ENCODE measurements at places on chromosomes 3 and 15.

DNA sequence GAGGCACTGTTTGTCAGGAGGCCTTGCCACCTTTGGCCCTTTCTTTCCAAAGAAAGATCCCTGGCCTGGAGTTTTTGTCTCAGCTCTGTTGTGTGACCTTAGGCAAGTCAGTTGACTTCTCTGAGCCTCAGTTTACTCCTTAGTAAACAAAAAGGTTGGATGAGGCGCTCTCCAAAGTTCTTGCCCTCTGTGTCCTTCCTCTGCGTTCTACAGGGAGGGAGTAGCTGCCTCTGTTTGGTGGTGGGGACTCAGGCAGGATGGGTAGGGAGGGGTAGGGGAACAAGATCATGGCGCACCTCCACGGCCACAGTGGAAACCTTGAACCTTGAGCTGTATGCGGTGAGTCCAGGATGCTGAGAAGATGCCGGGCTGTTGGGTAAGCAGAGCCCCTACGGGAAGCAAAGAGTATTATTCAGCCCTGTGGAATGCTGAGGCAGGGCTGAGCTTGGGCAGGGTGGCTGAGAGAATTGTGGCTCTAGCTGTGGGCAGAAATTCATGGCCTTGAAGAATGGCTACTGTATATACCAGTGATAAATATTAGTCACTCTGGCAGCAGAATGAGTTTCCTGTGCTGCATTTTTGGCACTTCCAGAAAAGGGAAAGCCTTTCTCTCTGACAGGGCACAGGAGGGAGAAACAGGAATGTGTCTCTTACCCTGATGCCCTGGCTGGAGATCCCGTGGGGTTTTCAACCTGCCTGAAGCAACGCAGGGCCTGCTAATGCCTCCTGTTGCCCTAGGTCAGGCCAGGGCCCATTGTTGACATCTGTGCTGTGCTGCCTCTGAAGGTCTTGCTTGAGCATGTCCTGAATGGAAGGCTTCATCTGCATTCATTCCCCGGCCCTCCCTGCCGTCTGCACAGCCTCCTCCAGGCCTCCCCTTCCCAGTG, 39.9 kb downstream of the SMAD3 start:
- DNase-seq: no peak

DNA sequence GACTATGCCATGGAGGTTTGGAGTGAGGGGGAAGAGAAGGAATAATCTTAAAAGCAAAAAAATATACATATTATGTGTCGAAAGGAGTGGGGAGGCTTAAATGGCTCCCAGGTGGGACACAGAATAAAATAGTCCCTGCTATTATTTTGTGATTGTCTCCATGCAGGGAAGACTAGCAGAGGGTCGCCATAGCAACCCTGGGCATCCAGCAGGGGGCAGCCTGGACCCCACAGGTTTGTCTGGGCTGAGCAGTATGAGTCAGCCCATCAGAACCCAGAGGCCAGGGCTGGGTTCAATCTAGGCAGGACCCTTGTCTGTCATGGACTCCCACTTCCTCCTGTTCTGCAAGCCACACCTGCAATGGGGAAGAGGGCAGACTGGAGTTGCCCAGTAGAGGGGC, 17.6 kb upstream of the LINGO1 start:
- DNase-seq: peak; percentile 25

DNA sequence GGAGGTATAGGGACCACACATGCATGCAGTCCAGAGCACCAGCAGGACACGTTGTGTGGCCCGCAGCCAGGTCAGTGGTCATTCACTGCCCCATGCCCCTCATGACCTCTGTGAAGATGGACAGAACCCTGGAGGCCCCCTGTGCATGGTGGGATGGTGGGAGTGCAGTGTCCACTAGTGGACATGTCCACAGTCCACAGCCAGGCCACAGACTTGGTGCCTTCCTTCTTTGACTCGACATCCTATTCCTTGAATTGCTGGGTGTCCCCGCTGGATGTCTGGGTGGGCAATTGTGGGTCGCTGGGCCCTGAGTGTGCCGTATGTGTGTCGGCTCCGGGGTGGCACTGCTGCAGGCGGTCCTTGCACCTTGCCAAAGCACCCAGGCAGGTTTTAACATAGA, 35.7 kb downstream of the KLF15 start:
- no peak for DNase-seq

DNA sequence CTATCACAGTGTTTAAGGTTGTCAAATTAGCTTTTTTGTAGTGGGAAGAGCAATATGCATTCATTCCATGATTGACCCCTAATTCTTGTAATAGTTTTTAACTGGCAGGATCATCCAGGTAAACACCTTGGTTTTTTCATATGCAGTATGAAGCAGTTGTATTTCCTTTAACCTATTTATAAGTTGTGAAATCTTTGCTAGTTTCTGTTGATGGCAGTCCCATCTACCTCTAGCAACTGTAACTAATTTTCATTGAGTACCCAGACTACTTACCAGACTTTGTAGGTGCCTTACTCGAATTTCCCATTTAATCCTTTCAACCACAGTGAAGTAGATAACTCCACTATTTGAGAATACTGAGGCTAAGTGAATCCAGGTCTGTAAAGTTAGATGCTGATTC, 6.1 kb downstream of the FXR1 start:
- DNase-seq: no peak

- no peak for DNase-seq
These were observed 7.5 kb downstream of the SOX14 start for GRCh38 chr3:137771401-137772213.

- no peak for DNase-seq
These were observed 19.8 kb upstream of the RAB7A start for GRCh38 chr3:128706086-128706615.

DNA sequence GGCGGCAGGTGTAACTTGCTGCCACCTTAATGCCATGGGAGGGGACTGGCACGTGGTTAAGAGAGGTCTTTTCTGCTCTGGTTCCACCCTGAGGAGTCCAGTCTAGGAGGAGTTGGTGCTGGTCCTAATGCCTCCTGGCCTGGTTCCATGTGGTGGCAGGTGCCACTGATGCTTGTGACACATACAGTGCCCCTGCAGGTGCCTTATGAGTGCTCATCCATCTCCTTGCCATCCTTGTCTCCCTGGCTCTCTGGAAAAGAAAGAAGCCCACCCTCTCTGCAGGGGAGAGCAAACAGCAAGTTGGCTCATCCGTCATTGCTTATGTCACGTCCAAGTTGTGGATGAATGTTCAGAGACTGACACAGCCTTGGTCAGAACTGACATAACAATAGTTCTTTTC, 175.8 kb upstream of the DPH6 start:
- DNase-seq: no peak

DNA sequence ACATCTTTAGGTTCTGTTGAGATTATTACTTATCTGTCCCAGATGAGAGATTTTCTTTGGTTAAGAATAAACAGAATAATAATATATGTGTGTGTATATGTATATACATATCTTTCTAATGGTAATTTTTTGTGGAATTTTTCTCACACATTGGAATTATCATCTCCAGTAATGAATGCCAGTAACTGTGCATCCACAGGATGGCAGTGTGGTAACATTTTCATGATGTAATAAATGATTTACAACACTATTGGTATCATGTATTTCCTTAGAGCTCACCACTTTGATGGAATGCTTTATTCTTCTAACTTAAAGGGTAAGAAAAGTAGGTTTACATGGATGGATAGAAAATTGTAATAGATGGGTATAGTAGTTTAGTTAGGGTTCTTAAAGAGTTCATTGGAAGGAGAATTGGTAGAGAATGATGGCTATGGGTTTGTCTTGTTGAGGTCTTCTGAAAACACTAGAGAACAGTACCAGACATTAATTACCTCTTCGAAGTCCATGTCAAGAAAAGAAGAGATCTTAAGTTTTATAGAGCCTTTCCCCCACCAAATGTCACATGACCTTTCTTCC, 78.1 kb downstream of the STT3B start:
- DNase-seq: no peak

DNA sequence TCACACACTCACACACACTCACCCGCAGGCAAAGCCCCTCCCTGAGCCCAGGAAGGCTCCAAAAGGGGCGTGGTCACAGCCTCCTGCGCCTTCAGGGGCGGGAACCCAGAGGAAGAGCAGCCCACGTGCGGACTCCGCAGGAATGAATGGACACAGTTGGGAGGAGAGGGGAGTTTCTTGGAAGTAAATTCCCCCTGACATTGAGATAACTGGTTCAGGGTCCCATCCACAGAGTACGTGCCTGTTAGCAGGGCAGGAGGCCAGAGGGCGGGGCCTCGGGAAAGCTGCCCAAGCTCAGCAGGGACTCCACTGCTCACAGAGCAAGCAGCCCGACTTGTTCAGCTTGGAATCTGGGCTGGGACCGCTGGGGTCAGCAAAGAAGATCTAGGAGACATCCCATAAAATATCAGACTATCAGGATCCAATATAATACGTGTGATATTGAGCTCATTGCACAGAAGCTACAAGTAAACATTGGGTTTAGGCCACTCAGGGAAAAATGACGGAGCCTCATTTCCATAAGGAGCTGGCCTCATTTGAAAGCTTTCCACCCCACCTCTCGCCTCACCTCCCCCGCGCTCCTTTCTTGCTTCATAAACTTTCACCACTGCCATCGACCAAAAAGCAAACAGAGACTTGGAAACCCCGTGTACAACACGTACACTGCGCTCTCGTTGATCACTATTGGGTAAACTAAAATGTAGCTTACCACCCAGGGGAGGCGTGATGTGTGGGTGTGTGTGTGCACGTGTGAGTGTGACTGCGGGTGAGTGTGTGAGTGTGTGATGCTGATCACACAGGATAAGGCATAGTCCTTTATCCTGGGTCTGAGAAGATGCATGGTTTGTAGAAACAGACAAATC, 36.0 kb downstream of the TM2D3 start:
- no peak for DNase-seq

DNA sequence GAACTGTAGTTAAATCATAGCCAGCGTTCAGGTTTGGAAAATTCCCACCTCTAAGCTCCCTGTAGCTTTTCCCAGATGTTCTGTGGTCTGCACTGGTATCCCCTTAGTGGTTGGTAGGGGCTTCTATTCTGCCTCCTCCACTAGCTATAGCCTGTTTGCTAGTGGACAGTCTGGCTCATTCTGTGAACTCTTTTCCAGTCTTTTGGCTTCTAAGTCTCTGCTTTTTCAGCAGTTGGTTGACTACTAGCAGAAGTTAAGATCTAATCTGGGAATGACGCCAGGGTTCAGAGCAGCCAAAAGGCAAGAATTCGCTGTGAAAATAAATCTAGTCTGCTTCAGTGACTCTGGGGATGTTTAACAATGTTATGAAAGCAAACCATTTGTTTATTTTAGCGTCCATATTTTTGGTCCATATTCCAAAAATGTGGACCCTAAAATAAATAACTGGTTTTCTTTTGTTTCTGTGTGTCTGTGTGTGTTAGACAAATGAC, 73.7 kb upstream of the WDR72 start:
- DNase-seq: no peak

DNA sequence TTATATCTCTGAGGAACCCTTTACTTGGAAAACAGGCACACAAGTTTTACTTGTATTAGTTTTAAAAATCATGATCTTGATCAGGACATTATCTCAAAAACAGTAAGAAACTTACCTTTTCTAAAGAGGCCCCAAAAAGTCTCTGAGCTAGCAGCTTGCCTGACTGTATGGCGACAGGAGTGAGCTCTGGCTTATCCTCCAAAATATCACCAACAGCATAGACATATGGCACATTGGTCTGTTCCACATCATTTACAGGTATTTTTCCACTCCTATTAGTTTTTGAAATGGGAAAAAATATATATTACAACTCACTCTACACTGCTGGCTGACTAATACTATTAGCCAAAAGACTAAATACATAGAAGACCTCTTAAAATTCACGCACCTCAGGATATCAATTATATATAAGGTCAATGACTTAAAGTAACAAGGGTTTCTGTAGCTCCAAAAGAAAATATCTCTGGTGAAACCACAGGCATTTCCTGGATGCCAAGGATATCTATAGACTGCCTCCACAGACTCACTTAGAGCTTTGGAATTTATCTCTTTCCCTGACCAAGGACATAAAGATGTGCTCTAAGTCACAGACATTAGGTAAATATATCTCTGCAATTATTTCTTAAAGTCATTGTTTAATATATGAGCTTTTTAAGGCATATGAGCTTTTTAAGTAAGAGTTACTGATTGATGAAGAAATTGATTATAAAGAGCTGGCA, 33.1 kb downstream of the TXNRD3 start:
- DNase-seq: no peak

DNA sequence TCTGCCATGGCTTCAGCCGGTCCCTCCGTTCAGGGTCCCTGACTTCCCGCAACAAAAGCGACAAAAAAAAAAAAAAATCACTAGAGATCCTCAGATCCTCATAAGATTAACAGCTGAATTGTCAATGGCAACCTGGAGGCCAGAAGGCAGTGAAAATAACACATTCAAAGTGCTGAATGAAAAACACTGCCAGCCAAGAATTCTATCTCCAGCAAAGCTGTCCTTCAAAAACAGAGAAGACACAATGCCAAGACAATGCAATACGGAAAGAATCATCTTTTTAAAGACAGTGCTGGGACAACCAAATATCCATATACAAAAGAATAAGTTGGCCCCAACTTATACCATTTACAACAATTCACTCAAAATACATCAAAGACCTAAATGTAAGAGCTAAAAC, 21.6 kb downstream of the MTHFS start:
- no peak for DNase-seq

DNA sequence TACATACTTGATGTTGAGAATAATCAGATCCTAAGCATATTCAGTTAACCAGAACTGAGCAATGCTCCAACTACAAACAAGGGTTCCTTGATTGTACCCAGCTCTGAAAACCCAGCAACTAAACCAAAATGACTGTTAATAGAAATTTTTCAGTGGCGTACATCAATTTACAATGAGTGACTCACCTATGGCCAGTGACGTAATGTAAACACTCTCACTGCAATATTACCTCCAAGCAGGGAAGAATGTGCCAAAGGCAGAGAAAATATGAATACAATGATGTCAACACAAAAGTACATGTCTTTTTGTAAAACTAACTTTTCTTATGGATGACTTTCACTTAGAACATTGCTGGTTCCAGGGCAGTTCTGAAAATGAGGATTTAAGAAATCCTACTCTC, 611.3 kb downstream of the EDEM1 start:
- DNase-seq: no peak

GRCh38 chr3:124316034-124316287, 324.0 kb upstream of the ROPN1 start:
- no peak for DNase-seq

GRCh38 chr3:159936541-159936940, 52.1 kb upstream of the IL12A start:
- no peak for DNase-seq

- no peak for DNase-seq
These were observed 45.4 kb downstream of the PDIA5 start for GRCh38 chr3:123112232-123112631.

DNA sequence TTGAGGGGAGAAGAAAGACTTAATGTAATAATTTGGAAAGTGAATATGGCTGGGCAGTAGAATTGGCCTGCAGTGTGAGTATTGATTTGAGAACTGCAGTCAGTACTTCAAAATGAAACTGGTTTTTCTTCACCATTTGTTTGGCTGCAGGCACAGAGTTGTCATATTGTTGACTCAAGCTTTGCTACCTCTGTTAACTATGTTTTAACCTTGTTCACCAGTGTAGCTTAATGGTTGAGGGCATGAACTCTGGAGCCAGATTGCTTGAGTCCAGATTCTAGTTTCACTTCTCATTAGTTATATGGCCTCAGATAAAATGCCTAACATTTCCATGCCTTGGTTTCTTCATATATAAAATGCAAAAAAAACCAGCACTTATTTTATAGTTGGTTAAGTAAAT, 64.1 kb downstream of the CFAP44 start:
- DNase-seq: no peak

- DNase-seq: no peak
These were observed 21.0 kb downstream of the ILDR1 start for GRCh38 chr3:122000936-122001605.

GRCh38 chr3:13404626-13405452, 15.3 kb downstream of the NUP210 start:
- DNase-seq: no peak

GRCh38 chr3:57557085-57557537, 1.0 kb downstream of the PDE12 start:
- peak; percentile 69 for DNase-seq

Data from activated CD8-positive, alpha-beta T cell treated with anti-CD3 and anti-CD28 coated beads, Interleukin-2, amount 10 ng/mL, durations not matched to agents 7 days and 5 days (primary cell).